NCI-H146 (cell line): ENCODE measurements at places on chromosomes 6 and 20.

- peak; percentile 38 for DNase-seq
Observed at GRCh38 chr6:137165375-137166246, 7.8 kb downstream of the IL22RA2 start.

DNA sequence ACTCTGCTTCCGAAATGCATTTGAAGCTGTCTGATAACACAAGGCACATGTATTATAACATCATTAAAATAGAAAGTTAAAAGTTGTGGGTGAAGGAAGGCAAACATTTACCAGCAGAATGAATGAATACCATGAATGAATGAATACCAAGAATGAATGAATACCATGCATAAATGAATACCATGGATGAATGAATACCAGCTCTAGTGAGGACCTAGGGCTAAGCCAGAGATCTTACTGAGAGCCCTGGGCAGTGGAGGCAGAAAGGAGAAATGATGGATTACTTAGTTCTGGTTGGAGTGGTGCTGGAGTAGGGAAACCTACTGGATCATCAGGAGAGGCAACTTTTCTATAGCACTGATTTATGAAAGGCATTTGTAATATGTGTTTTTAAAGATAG lies 998.0 kb downstream of the KIF16B start:
- DNase-seq: no peak

DNA sequence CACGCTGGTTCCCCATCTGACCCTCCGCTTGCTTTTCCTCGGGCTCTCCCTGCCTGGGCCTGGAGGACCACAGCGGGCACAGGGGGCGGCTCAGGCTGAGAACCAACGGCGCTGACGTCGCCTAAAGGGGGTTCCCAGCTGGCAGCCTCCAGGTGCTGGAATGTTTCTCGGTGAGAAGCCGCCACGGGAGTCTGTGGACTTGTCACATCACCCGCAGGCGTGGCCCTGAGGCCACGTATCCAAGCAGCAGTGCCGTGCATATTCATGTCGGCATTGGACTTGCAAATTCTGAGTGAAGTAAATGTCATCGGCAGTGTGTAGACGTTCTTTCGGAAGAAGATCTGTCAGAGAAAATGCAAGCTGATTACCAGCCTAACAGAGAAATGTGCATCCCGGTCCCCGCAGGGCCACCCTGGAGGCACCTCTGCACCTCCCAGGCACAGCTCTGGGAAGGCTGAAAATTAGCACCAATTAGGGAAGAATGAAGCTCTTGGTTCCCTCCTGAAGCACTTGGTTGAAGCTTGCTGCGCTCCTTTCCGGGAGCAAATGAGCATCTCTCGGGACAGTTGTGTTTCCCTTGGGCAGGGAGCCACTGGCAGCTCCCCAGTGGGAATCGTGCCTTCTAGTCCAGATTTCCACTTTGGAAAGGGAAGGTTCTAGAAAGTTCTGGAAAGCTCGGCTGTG lies 24.3 kb downstream of the NTSR1 start:
- no peak for DNase-seq

GRCh38 chr6:134949927-134950326 lies at the start of gene ALDH8A1:
TSS of gene ALDH8A1 (minus strand) at chr6:134950101. CDS start at chr6:134950053, 48 bp downstream.
- DNase-seq: no peak

DNA sequence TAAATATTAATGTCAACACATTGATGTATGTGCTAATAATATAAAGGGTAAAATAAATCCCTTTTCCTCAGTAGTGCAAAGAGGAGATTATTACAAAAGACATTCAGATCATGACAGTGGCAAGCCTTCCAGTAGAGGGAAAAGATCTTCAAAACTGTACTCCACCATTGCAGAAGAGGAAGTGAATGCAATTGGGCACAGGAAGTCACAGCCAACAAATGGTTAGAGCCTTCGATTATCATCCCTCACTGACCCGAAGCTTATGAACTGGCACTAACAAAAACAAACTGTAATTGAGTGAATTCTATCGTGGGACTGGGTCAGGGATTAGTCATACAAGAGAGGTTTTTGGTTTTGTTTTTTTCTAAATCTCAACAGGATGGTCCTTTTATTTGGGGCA lies 39.3 kb upstream of the SCGN start:
- no peak for DNase-seq

DNA sequence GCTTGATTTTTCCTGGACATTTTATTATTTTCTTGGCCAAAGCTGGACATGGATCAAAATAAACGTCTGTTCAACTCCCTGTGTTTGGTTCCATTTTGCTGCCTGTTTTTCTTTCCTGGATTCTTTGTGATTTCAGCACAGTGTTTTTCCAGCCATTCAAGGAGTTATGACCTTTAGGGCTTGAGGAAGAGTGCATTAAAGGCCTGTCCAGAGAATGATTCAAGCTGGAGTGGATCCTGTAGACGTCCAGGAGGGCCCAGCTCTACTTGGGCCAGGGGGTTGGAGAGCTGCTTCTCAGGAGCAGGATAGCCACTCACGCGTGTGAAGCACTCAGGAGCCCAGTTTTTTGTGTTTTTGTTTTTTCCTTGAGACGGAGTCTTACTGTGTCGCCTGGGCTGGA lies 56.5 kb upstream of the IER3 start:
- DNase-seq: no peak

- DNase-seq: no peak
Observed at GRCh38 chr20:56094228-56094627, 88.9 kb upstream of the CBLN4 start.

DNA sequence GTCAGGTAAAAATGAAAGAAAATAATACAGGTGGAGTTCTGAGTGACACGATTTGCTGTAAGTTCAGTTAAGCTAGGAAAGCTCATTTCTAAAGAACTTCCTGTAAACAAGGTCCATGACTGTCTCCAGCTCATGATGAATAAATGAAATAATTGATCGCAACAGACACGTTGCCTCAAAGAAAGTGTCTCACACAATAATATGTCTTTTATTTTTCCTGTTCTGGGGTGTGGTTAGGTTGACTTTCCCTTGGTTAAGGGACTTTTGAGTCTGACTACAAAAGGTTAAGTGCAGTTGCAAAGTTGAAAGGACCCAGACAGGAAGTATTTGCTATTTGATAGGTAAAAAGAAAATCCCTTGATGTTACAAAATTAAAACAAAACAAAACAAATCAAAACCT lies 304.2 kb upstream of the PRDM1 start:
- DNase-seq: no peak

GRCh38 chr6:170091000-170091638 lies 199.8 kb downstream of the DLL1 start:
- DNase-seq: peak; percentile 23

DNA sequence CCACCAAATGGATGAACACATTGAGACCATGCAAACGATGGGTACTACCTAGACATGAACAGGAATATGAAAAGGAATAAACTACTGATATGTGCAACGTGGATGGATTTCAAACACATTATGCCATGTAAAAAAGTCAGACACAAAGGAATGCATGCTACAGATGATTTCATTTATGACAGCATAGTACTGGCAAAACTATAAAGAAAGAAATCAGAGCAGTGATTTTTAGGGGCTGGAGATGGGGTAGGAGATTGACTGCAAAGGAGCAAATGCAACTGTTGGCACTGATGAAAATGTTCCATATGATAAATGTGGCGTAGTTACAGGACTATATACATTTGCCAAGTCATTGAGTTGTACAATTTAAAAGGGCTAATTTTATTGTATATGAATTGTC lies 13.4 kb upstream of the COL12A1 start:
- no peak for DNase-seq

GRCh38 chr20:8209061-8209460 lies 77.0 kb downstream of the PLCB1 start:
- DNase-seq: no peak

DNA sequence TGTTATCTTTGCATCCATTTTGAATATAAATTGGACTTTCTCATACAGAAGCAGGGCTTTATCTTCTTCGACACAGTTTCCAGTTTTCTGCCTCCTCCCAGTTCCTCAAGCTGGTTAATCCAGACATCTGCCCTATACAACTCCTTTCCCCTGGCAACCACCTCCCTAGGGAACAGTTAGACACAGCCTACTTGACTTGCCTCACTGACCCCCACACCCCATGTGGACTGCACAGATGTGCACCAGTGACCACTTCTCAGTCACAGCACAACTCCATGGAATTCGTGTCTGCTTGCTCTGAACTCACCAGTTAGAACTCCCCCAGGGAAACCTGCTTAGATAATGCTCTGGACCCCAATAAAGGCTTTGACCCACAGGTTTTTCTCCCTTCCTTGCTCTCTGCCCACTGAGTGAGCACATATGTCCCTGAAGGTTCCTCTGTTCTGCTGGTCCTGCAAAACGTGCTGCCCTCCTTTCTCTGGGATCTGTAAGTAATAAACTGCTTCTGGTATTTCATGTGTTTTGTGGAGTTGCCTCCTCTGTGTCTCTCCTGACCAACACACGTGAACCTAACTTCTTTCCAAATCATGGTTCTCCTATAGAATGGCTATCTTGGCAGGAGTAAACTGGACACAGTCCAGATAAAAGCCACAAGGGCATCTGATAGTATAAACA lies 351.2 kb downstream of the CD83 start:
- no peak for DNase-seq

DNA sequence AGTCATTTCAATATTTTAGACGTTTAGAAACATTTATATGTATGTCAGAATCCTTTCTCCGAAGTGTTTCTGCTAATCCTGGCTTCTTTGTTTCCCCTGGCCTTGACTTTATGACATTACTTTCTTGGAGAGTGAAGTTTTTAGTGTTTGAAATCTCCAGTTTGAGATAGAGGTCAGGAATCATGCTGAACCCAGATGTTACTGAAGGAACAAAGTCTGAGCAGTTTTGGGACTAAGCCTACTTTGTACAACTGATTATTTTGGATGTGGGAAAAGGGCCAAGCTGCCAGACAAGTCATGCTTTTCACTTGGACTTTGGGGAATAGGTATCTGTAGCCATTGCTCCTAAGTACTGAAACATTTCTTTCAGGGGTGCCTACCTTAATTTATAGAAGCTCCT lies 2.3 kb downstream of the RNF144B start:
- DNase-seq: no peak

- DNase-seq: no peak
Observed at GRCh38 chr6:34233867-34234266, 2.8 kb upstream of the HMGA1 start.

DNA sequence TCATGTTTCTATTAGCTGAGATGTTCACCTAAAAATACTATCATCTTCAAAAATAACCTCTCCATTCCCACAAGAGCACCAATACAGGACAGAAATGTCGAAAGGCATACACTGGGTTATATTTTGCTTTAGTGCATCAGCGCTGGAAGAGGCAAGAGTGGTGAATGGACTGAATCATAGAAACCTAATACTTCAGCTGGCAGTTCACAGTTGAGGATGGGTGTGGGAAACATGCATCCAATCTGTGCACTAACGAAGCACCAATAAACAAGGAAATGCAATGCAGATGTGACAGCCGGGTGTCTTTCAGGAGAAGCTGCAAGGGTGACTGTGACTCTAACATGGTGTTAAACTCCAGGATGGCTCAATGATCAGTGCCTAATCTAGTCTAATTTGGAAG lies 365.8 kb downstream of the ESR1 start:
- DNase-seq: no peak

- DNase-seq: no peak
Observed at GRCh38 chr20:54517241-54517975, 42.0 kb downstream of the DOK5 start.

DNA sequence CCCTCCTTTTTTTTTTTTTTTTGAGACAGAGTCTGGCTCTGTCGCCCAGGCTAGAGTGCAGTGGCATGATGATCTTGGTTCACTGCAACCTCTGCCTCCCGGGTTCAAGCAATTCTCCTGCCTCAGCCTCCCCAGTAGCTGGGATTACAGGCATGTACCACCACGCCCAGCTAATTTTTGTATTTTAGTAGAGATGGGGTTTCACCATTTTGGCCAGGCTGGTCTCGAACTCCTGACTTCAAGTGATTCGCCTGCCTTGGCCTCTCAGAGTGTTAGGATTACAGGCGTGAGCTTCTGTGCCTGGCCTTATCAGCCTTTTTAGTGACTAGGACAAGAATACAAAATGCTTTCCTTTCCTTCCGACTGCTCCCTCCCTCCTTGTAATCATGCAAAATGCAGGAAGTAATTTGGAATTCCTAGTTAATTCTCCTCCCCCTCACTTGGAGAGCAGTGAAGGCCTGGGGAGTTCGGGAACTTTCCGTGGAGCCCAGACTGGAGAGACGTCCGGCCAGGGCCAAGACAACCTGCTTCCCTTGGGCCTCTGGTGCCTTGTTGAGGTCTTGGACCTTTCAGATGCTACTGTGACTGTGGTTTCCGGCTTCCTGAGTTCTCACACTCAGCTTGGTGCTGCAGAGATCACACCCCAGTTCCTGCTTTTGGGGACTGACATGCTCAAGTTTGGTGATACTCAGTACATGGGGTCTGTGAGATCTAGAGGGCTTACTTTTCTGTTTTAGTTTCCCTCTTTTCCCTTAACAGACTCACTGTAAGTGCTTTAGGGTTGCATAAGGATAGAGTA lies 3.9 kb upstream of the PHF20 start:
- DNase-seq: no peak

- DNase-seq: no peak
Observed at GRCh38 chr6:38364127-38364526, 275.6 kb downstream of the BTBD9 start.

DNA sequence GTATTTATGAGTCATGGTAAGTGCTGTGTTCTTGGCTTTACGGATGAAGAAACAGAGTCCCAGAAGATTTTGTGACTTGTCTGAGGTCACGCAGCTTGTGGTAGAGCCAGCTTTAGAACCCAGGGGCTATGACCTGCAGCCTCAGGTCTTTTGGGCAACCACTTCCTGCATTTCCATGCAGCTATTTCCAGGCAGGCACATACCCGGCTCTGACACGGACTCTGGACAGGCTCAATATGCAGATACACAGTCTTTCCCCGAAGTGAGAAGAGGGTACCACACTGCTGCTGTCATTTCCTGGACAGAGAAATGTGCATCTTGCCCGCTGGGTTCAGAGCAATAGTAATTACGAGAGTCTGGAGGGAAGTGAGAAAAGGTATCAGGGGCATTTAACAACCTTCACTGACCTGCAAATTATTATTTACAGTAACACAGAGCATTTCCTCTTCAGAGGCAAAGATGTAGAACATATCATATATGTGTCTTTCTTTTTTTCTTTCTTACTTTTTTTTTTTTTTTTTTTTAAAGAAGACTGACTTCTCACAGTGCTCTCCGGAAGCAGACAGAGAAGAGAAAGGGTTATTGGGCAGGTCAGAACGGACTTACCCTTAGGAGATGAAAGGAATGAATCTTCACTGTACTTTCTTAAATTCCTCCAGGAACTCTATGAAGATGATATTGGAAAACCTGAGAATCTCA lies 185.1 kb downstream of the CLIC5 start:
- no peak for DNase-seq

GRCh38 chr6:138450445-138450844 lies 46.4 kb downstream of the HEBP2 start:
- DNase-seq: peak; percentile 73

DNA sequence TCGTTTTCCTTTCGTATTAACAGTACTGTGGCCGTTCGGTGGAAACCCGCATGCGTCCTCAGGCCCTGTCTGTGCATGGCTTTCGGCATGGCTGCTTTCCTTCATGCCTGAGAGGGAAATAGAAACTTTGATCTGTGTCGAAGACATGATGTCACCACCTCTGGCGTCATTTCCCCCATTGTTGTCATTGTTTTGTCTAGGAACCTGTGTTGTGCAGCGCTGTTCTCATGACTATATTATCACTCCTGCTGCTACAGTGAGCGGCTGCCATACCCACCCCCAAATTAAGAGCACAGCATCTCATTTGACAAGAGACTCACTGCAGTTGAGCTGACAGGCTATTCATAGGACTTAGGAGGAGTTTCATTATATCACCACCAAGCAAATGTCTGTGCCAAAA lies 172.3 kb downstream of the TMEM242 start:
- no peak for DNase-seq
